ENCODE measurements at places on chromosomes 6 and 20.

- DNase-seq = no peak
Observed at GRCh38 chr20:49526056-49526455, 41.9 kb downstream of the PTGIS start.

DNA sequence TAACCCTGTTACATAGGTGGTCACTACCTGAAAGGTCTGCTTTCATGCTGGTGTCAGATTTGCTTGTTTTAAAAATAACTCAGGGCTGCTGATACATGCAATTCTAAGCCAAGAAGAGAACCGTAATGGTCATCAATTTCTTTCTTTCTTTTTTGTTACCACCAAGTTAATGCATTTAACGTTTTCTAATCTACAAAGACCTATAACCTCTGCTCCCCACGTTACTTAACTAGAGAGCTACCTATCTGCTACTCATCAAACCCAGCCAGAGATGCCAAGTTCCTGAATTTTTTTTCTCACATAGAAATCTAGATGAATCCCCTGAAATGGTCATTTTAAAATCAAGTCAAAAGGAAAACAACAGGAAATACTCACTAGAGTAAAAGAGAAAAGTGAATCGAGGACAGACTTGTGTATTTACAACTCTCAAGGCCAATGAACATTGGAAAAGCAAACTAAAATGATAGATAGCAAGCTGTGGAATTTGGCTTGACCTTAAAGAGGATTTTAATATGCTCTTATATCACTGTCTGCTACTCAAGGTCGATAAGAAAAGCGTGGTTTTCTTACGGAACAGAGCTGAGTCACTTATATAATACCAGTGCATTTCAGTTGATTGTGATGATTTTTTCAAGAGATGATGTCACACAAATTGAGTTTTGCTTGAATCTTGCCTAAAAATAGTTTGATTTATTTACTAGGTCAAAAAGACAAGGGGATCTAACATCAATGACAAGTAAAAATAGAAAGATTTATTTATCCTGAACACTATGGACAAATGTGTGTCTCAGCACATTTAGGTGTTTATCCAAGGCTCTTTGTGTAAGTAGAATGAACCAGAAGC is 67.9 kb downstream of the SGK1 start:
- no peak for DNase-seq

GRCh38 chr6:1290086-1290485 is 21.8 kb upstream of the FOXQ1 start:
- DNase-seq = no peak

GRCh38 chr20:3815703-3816315 is 4.5 kb upstream of the AP5S1 start:
- no peak for DNase-seq

- no peak for DNase-seq
Observed at GRCh38 chr20:19967445-19967844, 49.7 kb upstream of the NAA20 start.
